ENCODE measurements at places on chromosomes 13 and 19. TPM values are rescaled to one million over a fixed set of nuclear protein-coding genes. Genes with fewer than 3 reads are reported as not detected.

DNA sequence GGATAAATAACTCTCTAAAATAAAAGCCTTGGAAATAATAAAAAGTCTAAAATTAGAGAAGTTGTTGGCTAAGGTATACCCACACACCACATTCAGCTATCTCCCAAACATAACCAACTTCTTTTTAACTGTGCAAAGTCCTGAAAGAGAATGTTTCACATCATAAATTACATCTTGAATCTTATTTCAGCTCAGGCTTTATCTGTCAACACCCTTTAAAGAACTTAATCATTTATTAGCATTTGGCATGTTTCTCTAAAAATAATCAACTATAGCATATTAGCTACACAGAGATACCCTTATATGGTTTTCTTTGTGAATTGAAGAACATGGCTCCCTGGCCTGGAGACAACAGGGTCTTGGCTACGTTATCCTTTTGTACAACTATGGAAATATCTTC, 6.9 kb downstream of the EDNRB start:
- DNase-seq = no peak
- no peak overlapping the region for H3K4me3 ChIP-seq
- H3K4me1 ChIP-seq = no peaks in the 10 kb centered on the region
- no peak overlapping the region for H3K27ac ChIP-seq
- no peaks in the 10 kb centered on the region for H3K27me3 ChIP-seq

GRCh38 chr13:73991884-73992283, 142.3 kb downstream of the KLF12 start:
- H3K4me3 ChIP-seq = no peak overlapping the region
- no peaks in the 10 kb centered on the region for H3K27me3 ChIP-seq
- H3K36me3 ChIP-seq = no peaks in the 10 kb centered on the region

- H3K27ac ChIP-seq = no peak overlapping the region
- no peaks in the 10 kb centered on the region for H3K4me1 ChIP-seq
- no peaks in the 10 kb centered on the region for H3K36me3 ChIP-seq
- DNase-seq = no peak
These were observed 724.6 kb downstream of the SLITRK5 start for GRCh38 chr13:88395804-88396203.

DNA sequence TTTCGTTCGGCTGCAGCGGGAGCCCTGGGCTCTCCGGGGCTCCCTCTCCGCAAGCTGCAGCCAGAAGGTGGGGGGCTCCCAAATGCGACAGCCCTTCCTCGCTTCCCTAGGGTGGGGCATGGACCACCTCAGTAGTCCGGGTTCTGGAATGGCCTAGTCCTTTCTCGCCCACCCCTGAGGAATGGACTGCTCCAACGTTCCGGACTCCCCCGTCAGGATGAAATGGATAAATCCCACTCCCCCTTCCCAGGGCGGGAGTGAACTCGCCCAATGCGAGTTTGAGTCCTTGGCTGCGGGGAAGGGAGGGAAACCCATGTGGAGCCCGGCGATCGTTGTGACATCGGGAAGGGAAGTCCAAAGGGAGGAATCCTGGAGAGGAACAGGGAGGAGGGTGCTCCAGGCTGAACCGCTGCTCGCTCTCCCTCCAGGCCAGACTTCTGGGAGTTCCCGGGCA, 5.5 kb downstream of the HRC start:
- peak overlapping the region; percentile 42 for H3K4me3 ChIP-seq
- no peaks in the 10 kb centered on the region for H3K36me3 ChIP-seq
- peak overlapping the region; percentile 33 for H3K27ac ChIP-seq
- peak; percentile 83 for DNase-seq
- H3K4me1 ChIP-seq = peaks cover 4% of the 10 kb centered on the region

Gene NMRK2
- not detected for total RNA-seq

Gene AXL
- 32.0 TPM for total RNA-seq

- H3K27me3 ChIP-seq = no peaks in the 10 kb centered on the region
- H3K4me1 ChIP-seq = no peaks in the 10 kb centered on the region
- H3K36me3 ChIP-seq = no peaks in the 10 kb centered on the region
- DNase-seq = no peak
- no peak overlapping the region for H3K4me3 ChIP-seq
These were observed 18.6 kb downstream of the CLASRP start for GRCh38 chr19:45057444-45057843.

Gene AZU1
- total RNA-seq = 1.0 TPM

- no peaks in the 10 kb centered on the region for H3K36me3 ChIP-seq
- no peak for DNase-seq
- no peaks in the 10 kb centered on the region for H3K27me3 ChIP-seq
- no peak overlapping the region for H3K27ac ChIP-seq
These were observed 306.0 kb downstream of the GPC5 start for GRCh38 chr13:91704398-91704797.

- no peaks in the 10 kb centered on the region for H3K36me3 ChIP-seq
- H3K27me3 ChIP-seq = no peaks in the 10 kb centered on the region
- no peak overlapping the region for H3K4me3 ChIP-seq
- no peak overlapping the region for H3K27ac ChIP-seq
- no peak for DNase-seq
These were observed 805.7 kb downstream of the PCDH9 start for GRCh38 chr13:66424422-66424821.

GRCh38 chr13:51942189-51942588, 69.1 kb downstream of the ATP7B start:
- no peak overlapping the region for H3K27ac ChIP-seq
- no peak overlapping the region for H3K4me3 ChIP-seq
- H3K4me1 ChIP-seq = no peaks in the 10 kb centered on the region
- DNase-seq = no peak
- no peaks in the 10 kb centered on the region for H3K36me3 ChIP-seq

DNA sequence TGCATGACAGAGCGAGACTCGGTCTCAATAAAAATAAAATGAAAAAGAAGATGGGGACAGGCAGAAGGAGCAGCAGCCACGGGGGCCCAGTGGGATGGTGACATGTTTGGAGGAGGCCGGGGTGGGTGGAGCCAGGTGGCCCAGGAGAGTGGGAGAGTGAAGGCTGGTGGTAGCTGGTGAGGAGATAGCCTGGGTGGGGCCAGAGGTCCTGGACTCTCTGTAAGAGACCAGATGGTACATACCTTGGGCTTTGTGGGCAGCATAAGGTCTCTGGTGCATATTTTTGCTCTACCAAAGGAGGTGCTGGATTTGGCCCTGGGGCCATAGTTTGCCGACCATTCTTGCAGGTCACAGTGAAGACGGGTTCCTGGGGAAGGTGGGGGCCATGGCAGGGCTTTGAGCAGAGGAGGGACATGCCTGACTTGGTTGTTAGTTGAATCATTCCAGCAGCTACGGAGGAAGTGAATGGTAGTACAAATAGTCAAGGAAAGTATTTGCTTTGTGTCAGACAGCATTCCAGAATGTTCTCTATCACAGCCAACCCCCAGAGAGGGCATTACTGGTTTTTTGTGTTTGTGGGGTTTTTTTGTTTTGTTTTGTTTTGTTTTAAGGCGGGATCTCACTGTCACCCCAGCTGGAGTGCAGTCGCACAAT, 69.1 kb downstream of the ARHGEF18 start:
- peaks cover 5% of the 10 kb centered on the region for H3K4me1 ChIP-seq
- H3K36me3 ChIP-seq = no peaks in the 10 kb centered on the region
- H3K27me3 ChIP-seq = no peaks in the 10 kb centered on the region
- no peak overlapping the region for H3K4me3 ChIP-seq
- DNase-seq = no peak

- H3K4me1 ChIP-seq = peaks cover 14% of the 10 kb centered on the region
- H3K27ac ChIP-seq = no peak overlapping the region
- H3K27me3 ChIP-seq = no peaks in the 10 kb centered on the region
- H3K36me3 ChIP-seq = no peaks in the 10 kb centered on the region
These were observed 9.6 kb upstream of the GPR183 start for GRCh38 chr13:99316657-99317256.

Gene KLK11
- 5.3 TPM for total RNA-seq

DNA sequence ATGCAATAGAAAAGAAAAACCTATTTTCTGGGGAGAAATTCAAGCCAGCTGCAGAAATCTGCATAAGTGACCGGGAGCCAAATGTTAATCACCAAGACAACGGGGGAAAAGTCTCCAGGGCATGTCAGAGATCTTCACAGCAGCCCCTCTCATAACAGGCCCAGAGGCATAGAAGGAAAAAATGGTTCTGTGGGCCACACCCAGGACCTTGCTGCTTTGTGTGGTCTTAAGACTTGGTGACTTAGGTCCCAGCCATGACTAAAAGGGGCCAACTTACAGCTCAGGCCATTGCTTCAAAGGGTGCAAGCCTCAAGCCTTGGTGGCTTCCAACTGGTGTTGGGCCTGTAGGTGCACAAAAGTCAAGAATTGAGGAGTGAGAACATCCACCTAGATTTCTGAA, 2847.6 kb upstream of the PCDH20 start:
- H3K4me1 ChIP-seq = no peaks in the 10 kb centered on the region
- no peak overlapping the region for H3K4me3 ChIP-seq
- DNase-seq = no peak
- H3K27me3 ChIP-seq = no peaks in the 10 kb centered on the region
- no peaks in the 10 kb centered on the region for H3K36me3 ChIP-seq
- no peak overlapping the region for H3K27ac ChIP-seq

Gene ACER1
- total RNA-seq = 0.23 TPM

DNA sequence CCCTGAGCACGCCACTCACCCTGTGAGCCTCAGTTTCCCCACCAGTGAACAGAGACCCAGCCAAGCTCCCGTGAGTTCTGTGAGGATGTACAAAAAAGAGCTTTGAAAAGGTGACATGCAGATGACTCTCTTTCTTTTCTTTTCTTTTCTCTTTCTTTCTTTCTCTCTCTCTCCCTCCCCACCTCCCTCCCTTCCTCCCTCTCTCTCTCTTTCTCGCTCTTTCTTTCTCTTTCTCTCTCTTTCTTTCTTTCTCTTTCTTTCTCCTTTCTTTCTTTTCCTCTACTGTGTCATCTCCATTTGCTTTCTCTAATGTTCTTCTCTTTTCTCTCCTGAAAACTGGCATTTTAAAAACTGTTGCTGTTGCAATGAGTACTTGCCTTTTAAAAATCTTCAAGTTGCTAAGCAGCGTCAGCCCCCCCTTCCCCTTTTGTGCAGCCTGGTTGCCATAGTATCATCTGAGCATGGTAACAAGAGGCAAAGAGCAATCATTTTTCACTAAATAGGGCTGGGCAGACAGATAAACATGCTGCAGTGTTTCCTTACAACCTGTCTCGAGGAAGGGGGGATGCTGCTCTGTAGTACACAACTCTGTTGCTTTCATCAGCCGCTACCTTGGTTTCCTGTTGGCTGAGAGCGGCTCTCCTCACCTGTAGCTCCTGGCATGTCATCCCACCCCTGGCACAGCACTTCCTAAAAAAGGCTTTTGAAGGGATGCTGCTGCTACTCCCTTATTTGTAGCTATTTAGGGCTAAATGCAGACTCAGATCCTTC, 108.7 kb upstream of the MBNL2 start:
- H3K4me1 ChIP-seq = peaks cover 39% of the 10 kb centered on the region
- H3K27me3 ChIP-seq = no peaks in the 10 kb centered on the region
- no peak overlapping the region for H3K27ac ChIP-seq
- no peaks in the 10 kb centered on the region for H3K36me3 ChIP-seq
- peak; percentile 69 for DNase-seq

DNA sequence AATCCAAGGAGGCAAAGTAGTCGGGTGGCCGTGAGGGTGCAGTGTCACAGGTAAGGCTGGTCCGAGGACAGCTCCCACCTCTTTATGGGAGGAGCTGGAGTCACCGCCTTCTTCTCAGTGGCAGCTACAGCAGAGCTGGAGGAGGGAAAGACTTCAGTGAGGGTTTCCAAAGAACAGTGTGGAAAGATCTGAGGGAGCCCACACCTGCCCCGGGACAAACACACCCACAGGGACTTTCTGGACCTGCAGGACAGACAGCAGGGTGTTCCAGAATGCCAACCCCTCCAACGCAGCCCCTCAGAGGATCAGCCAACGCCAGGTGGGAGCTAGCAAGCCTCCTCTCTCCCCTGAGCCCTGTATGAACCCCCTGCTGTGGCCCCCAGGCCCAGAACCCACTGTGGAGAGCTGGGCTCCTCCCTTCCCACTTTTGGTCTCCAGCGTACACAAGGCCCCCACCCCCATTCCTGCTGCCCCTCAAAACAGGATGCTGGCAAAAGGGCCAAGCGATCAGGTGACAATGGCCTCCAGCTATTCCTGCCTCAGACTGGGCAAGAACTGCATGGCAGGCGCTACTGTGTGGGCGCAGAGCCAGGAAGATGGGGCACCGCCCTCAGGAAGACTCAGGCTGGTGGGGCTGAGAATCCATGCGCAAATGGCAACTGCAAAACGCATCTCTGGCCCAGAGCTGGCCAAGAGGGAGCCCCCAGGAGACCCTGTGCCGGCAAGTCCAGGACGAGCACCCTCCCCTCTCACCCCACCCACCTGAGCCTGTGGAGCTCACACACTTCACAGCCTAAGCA, 3.5 kb upstream of the CD320 start:
- H3K36me3 ChIP-seq = no peaks in the 10 kb centered on the region
- no peak overlapping the region for H3K27ac ChIP-seq
- peaks cover 7% of the 10 kb centered on the region for H3K4me1 ChIP-seq
- peak; percentile 30 for DNase-seq

GRCh38 chr19:46346821-46347571, at the start of gene PPP5C:
TSS of gene PPP5C (plus strand) at chr19:46347087. CDS start at chr19:46347097, 10 bp downstream.
- no peaks in the 10 kb centered on the region for H3K36me3 ChIP-seq
- no peaks in the 10 kb centered on the region for H3K27me3 ChIP-seq
- H3K4me1 ChIP-seq = peaks cover 19% of the 10 kb centered on the region

Gene DGKH
- 13.8 TPM for total RNA-seq

- H3K27me3 ChIP-seq = no peaks in the 10 kb centered on the region
- H3K27ac ChIP-seq = no peak overlapping the region
- H3K4me3 ChIP-seq = no peak overlapping the region
These were observed 699.0 kb downstream of the FGF9 start for GRCh38 chr13:22369840-22370239.

Gene ZNF724
- total RNA-seq = 2.2 TPM

DNA sequence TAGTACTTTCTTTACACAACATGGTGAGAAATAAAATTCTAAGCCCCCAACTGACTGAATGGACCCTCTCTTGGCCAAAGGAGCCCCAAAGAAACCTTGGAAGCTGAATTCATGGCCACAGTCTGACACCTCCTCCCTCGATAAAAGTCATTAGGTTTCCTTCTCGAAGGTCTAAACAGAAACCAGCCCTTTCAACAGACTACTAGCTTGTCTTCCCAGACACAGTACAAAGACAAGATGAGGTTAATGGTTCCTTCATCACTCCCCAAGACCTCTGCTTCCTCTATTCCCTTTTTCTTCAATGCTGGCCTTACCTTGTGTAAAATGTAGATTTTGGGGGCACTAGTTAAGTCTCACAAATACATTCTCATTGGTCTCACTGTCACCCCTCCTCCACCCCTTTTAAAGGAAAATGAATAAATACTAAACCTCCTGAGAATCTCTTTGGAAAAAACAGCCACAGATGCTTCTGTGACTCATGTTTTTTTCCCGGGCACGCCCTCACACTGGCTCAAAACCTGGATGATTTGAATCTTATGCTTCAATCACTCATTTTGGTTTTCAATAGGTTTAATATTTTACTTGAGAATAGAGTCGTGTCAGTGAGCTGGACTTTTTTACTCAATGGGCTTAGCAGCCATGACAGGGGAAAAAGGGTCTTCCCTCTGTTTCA, 65.8 kb upstream of the MED4 start:
- no peaks in the 10 kb centered on the region for H3K36me3 ChIP-seq
- H3K27me3 ChIP-seq = no peaks in the 10 kb centered on the region

DNA sequence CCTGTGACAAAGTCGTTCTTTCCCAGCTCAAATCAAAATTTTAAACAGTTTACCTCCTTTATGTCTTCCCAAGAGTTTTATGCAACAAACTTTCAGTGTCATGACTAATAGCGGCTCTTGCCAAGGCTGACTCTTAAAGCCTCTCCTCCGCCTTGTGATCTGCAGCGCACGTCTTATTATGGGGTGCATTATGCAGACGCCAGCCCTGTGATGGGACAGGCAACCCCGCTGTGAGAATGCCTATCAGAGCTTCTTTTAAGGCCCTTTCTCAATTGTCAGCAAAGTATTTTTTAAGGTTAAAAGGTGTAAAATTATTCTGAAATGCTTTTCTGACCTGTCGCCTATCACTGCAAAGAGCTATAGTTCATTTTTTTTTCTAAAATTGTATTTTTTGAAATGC, 152.8 kb downstream of the SOX1 start:
- no peak overlapping the region for H3K4me3 ChIP-seq
- H3K27ac ChIP-seq = no peak overlapping the region
- DNase-seq = no peak
- no peaks in the 10 kb centered on the region for H3K27me3 ChIP-seq
- no peaks in the 10 kb centered on the region for H3K36me3 ChIP-seq
